HFF-Myc (cell line): ENCODE measurements at places on chromosomes 13 and 19.

DNA sequence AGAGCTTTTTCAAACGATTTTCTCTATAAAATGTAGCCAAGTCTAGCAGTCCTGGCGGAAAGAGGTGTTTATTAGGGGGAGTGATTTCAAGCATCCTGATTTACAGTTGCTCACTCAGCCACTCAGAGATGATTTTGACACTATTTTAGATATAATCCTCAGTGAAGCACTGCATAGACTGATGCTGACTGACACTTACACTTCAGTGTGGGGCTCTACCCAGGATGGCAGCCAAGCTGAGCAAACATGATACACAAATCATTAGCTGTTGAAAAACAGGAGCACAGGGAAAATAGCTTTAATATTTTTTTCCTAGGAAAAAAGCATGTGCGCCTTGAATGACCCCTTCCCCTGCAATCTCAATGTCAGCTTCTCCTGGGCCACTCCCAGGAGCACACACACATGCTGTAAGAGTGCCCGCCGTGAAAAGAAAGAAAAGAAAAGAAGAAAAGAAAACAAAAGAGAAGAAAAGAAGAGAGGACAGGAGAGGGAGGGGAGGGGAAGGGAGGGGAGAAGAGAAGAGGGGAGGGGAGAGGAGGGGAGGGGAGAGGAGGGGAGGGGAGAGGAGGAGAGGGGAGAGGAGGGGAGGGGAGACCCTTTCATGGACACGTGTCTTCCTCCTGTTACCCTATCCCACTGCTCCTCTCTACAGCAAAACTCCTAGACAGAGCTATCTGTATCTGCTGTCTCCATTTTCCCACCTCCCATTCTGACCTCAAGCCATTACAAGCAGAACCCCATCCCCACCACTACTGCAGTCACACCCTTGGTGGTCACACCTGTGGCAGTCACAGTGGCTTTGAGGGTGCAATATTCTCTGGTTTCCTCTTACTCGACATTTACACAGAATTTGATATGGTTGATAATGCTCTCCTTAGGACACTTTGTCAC lies 36.4 kb downstream of the RCBTB2 start:
- no peak for DNase-seq

DNA sequence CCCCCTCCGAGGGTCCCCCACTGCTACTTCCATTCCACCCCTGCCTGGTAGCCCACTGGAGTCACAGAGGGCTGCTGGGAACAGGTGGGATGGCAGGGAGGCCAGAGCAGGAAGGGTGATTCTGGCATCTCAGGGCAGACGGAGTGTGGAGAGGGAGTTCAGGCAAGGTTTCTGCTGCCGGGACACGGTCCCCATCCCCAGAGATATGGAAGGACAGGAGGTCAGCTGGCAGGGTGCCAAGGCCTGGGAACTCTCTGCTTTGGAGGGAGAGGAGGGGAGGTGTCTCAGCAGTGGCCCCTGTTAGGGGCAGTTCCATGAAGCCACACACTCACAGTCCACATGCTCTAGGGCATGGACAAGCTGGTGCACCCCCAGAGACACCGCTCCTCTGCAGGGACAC lies 68.1 kb downstream of the CHST8 start:
- no peak for DNase-seq

DNA sequence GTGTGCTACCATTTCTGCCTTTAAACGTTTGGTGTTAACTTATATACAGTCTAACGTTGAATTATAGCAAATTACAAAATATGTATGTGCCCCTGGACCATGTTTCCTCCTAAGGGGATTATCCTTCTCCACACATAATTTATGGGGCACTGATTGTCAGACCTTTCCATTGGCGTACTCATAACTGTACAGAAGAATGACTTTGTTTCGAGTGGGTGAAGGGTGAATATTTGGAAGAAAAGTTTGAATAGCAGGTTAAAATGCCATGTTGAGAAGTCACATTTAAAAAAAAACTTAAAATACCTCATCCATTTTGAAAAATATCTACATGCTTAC lies 58.8 kb downstream of the SLC10A2 start:
- DNase-seq: no peak

GRCh38 chr19:7855426-7856108 lies 18.6 kb downstream of the PRR36 start:
- DNase-seq: no peak

- DNase-seq: no peak
Observed at GRCh38 chr19:54191011-54191810, at the start of gene TSEN34. TSS of gene TSEN34 (plus strand) at chr19:54191308. CDS start at chr19:54191365, 57 bp downstream.

DNA sequence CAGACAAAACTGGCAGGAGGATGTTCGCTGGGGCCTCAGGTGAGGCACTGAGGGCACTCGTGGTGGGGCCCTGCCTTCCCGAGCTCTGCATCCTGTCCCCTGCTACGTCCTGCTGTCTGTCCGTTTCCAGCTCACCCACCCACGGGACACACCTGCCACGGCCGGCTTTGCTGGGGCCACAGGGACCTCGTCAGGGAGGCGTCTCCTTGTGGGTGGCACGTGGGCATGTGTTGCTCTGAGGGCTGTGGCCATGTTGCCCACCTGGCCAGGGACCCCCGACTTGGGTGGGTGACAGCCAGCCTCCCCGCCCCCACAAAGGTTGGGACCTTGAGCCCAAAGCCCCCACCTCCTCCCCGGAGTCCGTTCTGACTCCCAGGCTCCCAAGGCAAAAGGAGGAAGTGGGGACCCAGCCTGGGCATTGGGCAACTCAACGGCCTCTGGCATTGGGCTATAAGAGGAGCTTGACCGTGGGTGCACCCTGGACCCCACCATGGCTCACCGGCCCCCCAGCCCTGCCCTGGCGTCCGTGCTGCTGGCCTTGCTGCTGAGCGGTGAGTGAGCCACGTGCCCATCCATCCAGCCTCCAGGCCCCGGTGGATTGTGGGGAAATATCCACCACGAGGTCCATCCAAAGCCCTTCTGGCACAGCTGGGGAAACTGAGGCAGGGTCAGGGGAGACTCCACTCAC lies at the start of gene PRTN3:
Gene PRTN3 (plus strand): TSS at position 481 of the 688 bp plus-strand sequence. CDS start 10 bp downstream, at position 491.
- no peak for DNase-seq

DNA sequence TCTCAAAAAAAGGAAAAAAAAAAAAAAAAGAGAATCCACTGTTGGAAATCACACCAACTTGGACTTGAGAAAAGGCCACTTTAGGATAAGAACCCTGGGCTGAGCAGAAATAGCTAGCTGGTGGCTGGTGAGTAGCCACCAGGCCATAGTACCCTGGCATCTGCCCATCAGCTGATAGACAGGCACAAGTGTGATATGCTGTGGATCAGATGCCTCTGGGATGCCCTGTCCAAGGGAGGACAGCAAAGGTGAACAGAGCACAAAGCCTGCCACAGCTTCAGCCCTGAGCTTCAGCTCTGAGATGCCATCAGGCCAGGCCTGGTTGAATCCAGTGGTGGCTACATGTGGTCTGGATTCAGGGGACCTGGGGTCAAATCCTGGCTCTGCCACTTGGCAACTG lies 8.7 kb downstream of the SIRT2 start:
- no peak for DNase-seq

DNA sequence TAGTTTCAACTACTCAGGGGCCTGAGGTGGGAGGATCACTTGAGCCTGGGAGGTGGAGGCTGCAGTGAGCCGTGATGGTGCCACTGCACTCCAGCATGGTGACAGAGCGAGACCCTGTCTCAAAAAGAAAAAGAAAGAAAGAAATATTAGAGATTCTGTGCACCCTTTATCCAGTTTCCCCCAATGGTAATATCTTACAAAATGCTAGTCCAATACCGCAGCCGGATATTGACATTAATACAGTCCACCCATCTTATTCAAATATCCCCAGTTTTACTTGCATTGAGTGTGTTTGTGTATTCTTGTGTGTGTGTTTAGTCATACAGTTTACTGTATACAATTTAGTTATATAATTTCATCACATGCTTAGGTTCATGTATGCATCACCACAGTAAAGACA lies 8.6 kb upstream of the IFNL4 start:
- DNase-seq: no peak

DNA sequence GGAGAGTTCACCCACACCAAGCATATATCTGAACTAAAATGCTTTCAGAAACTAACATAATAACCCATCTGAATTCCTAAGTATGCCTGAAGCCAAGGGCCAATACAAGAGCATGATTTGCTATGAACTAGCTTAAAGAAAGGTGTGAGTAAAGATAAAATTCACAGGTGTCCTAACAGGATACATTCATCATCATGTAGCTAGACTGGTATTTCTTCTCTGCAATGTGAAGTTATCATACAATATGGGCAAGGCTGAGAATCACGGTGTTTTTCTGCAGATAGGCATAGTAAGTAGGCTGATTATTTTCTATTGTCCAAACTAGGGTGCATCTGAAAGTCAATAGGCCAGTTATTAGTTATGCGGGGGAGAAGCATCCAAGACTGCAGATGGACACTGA lies 63.1 kb downstream of the STK24 start:
- no peak for DNase-seq

DNA sequence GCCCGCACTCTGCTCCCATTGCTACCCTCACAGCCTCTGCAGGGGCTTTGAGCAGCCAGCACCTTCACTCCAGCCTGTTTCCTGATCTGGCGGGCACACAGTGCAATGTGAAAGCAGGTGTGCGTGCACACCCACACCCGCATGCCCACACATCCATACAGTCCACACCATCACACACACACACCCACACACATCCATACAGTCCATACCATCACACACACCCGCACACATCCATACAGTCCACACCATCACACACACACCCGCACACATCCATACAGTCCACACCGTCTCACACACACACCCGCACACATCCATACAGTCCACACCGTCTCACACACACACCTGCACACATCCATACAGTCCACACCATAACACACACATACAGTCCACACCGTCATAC lies 28.0 kb downstream of the PIAS4 start:
- no peak for DNase-seq

- no peak for DNase-seq
Observed at GRCh38 chr19:48059331-48059730, 15.5 kb upstream of the CABP5 start.

DNA sequence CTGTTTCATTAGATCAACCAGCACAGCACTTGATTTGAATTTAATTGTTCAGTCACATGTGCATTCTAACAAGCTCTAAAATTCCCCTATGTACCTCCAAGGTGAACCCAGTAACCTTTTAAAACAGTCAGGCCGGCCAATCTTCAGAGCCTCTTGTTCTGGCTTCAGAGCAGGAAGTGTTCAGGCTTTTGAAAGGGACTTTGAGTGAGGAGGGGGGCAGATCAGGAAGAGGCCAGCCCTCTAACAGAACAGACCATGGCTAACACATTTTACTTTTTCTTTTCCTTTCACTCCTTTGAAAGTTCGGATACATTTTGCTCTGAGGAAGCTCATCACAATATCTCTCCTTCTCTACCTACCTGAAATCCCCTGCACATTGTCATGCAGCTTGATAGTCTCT lies 390.3 kb downstream of the TBC1D4 start:
- DNase-seq: no peak

- no peak for DNase-seq
Observed at GRCh38 chr13:73902296-73902695, 231.9 kb downstream of the KLF12 start.

DNA sequence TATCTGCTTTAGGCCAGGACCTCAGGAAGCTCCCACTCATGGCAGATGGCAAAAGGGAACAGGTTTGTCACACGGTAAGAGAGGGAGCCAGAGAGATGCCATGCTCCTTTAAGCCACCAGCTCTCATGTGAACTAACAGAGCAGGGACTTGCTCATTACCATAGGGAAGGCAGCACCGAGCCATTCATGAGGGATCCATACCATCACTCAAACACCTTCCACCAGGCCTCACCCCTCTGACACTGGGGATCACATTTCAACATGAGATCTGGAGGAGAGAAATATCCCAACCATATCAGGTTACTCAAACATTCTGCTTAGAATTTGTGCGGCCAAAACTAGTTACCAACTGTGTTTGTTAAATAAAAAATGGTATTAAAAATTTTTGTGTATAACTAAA lies 427.0 kb downstream of the UQCRFS1 start:
- DNase-seq: no peak

GRCh38 chr13:85597790-85598500 lies 201.3 kb downstream of the SLITRK6 start:
- DNase-seq: peak; percentile 3

DNA sequence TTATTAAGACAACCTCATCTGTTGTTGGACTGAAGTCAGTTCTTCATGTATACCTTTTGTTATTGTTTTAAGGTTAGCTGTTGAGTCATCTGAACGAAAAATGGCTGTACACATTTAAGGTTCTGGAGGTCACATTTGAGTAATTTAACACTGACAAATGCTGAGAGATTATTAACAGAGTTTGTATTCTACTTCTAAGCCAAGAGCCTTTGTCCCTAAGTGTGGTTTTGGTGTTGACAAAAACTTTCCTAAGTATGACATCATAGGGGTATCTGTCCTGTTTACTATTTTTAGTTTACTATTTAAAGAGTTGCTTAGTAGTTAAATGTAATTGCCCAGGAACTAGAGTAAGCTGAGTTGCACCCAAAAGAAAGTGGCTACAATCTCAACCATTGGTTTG lies 71.9 kb downstream of the CDK8 start:
- DNase-seq: no peak

GRCh38 chr19:15394426-15394825 lies 14.8 kb upstream of the AKAP8 start:
- no peak for DNase-seq

DNA sequence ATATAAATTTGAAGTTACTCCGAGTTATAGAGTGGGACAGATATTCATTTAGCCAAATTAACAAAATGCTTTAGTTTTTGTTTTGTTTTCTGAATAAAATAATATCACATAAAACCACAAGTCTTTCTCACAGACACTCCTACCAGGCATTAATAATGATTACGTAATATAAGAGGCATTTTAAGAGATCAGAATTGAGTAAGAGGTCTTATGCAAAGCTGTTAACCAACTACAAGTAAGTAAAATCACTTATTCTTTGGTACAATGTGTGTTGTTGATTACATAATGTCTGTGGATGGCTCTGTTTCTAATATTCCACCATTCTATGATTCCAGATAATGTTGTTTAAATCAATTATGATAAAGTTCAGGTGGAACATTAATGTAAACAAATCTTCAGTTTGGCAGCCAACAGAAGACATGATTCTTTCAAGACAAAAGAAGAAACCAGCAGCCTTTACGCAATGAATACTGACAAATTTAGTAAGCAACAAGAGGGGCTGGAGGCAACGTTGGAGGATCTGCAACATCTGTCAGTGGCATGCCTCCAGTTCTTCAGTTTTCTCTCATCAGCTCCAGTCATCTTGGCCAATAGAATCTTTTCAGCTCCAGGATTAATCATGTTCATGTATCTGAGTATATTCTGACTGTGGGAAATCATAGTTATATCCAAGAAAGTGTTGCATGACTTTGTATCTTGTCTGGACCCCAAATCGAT lies 403.8 kb downstream of the SLITRK5 start:
- no peak for DNase-seq

DNA sequence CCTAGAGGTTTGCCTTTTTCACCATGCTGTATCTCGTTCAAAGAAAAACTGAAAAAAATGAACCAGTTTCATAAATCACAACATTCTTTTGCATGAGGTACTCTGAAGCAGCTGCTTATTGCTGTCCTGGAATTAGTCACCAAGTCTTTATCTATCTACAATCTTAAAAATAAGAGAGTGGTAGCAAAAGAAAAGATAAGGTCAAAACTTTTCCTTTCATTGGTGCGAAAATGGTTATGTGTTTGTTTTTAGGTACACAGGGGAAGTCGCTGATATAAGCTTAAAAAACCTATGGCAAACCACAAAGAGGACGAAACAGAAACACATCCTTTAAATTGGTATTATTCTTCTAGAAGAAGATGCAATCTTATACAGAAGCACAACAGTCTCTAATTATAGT lies 20.7 kb downstream of the OBI1 start:
- DNase-seq: no peak
